ENCODE measurements at places on chromosomes 12 and 14.

GRCh38 chr14:94123296-94123695, 6.1 kb downstream of the IFI27L2 start:
- DNase-seq, result no peak

- no peak for DNase-seq
Measured at GRCh38 chr12:113318900-113319628, 15.8 kb downstream of the SLC8B1 start.

DNA sequence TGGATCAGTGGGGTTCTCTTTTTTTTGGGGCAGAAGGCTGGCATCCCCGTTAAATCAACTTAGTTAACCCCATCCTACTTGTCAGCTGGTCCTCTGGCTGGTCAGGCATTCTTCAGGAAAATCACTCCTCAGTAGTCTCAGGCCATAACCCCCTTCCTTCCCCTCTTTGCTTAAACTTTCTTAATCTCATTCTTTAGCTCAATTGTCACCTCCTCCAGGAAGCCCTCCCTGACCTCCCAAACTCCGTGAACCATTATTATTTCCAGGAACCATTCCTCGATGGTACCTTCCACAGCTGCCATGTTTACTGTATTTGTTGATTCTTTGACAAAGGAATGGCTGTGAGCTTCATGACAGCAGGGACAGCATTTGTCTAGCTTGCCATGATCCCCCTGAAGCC, 72.5 kb upstream of the FBXO21 start:
- DNase-seq, result no peak

- no peak for DNase-seq
Measured at GRCh38 chr12:104748356-104748755, 209.7 kb downstream of the SLC41A2 start.

GRCh38 chr14:66993512-66993911, 195.7 kb upstream of the GARIN2 start:
- DNase-seq, result no peak

- no peak for DNase-seq
Measured at GRCh38 chr14:72165229-72165698, 233.0 kb downstream of the RGS6 start.

GRCh38 chr14:24298892-24299254, 707 bp downstream of the DHRS1 start:
- DNase-seq, result no peak

DNA sequence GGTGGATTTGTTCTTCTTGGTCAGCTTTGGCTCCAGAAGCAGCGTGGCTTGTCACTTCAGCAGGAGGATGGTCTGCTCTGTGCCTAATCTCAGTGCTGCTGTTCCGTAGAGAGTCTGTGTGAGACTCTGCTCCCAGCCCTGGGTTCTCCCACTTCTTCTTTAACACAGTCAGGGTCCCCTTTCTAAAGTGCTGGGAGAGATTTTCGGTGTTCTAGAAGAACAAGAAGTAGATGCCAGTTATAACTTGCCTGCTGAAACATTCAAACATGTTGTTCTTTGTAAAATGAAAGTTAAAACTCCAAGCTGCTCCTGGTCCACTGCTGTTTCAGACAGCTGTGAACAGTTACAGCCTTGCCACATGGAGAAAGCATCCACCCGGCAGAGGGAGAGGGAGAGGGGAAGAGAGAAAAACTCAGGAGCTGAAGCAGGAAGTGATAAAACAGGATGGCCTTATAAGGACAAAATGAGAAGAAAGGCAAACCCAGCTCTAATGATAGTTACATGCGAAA, 55.2 kb upstream of the CERS5 start:
- no peak for DNase-seq

GRCh38 chr14:80117876-80118275, 93.4 kb downstream of the DIO2 start:
- no peak for DNase-seq

DNA sequence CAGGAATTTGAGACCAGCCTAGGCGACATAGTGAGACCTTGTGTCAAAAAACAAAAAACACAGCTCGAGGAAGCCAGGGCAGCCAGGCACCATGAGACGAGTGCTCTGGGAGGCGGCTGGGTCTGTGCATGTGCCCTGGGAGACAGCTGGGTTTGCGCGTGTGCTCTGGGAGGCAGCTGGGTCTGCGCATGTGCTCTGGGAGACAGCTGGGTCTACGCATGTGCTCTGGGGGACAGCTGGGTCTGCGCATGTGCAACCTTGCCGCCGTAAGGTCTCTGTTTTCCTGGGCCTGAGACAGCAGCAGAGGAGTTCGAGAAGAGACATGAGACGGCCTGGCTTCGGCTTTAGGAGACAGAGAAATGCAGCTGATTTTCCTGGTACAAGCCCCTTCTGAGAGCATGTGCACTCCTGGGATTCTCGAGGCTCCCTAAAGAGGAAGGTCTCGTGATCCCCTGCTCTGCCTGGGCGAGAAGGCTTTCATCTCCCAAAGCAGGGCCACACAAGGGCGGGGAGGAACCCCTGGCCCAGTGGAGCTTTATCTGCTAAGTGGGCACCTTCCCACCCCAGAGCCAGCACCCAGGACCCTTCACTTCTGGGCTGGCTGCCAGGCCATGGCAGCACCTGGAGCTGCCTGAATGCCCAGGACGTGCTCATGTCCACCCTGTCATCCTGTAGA, 3.5 kb upstream of the BDKRB1 start:
- DNase-seq, result no peak

- no peak for DNase-seq
Measured at GRCh38 chr14:34498684-34499412, 36.8 kb upstream of the SPTSSA start.

DNA sequence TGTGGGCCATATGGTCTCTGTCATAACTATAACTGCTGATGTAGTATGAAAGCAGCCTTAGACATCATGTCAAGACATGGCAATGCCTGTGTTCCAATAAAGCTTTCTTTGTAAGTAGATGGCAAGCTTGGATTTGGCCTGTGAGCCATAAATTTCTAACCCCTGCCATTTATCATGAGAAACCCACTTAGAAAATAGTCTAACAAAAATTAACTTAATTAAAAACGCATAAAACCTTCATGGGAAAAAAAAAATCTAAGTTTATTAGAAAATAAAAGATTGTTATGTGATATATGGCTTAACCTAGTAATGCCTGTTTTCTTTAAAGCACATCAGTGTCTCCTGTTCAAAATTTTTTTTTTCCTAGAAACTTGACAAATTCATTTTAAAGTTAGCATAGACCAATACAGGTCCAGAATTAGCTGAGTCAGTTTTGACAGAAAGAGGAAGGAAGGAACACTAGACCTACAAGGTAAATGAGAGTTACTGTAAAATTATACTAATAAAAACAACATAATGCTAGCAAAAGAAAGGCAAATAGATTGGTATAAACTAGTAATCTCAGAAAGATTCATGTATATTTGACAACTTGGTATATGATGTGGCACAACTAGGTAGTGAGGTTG, 68.2 kb downstream of the USP15 start:
- no peak for DNase-seq

DNA sequence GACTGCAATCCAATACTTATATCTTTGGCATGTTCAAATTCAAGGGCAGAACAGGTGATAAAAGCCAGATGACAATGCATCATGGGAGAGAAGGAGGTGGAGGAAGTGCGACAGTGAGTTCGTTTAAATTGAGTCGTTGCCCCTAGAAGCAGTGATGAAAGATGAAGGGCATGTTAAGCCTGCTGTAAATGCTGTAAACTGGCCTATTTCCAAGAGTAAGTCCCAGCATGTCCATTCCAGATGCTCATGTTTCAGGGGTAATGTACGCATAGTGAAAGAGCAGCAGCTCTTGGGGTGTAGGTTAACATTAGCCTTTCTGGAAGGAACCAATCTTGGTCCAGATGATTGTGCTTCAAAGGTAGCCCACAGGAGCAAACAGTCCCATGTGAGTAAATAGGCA, 97.1 kb downstream of the C2CD5 start:
- no peak for DNase-seq

DNA sequence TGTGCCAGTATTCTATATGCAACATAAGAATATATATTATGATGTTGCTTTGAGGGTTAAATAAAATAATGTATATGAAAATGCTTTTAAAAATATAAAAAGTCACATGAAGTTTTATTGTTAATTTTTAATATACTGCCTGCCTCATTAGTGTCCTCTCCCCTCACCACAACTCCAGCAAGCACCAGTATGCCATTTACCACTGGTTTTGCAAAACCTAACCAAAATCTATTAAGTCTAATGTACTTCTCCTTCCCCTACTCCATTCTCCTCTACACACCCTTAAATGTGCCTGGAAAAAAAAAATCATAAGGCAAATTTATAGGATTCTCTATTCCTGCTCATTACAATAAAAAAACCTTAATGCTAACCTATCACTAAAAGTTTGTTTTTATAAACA, 24.0 kb upstream of the GNG2 start:
- no peak for DNase-seq

- DNase-seq, result no peak
Measured at GRCh38 chr12:4202918-4203317, 70.6 kb upstream of the CCND2 start.

GRCh38 chr12:14695715-14696141, 671 bp downstream of the GUCY2C start:
- DNase-seq, result no peak

- no peak for DNase-seq
Measured at GRCh38 chr12:109762071-109762672, 48.5 kb downstream of the FAM222A start.

GRCh38 chr12:15522574-15523187, 200.4 kb downstream of the PTPRO start:
- DNase-seq, result no peak
